ENCODE measurements at places on chromosomes 3 and 15. TPM values are rescaled to one million over a fixed set of nuclear protein-coding genes. Genes with fewer than 3 reads are reported as not detected.

- no peak for DNase-seq
Observed at GRCh38 chr3:181974198-181974597, 262.5 kb downstream of the SOX2 start.

- DNase-seq: no peak
Observed at GRCh38 chr15:45703670-45704328, 69.0 kb downstream of the SQOR start.

- no peak for DNase-seq
Observed at GRCh38 chr3:113532698-113533533, 561 bp downstream of the SIDT1 start.

DNA sequence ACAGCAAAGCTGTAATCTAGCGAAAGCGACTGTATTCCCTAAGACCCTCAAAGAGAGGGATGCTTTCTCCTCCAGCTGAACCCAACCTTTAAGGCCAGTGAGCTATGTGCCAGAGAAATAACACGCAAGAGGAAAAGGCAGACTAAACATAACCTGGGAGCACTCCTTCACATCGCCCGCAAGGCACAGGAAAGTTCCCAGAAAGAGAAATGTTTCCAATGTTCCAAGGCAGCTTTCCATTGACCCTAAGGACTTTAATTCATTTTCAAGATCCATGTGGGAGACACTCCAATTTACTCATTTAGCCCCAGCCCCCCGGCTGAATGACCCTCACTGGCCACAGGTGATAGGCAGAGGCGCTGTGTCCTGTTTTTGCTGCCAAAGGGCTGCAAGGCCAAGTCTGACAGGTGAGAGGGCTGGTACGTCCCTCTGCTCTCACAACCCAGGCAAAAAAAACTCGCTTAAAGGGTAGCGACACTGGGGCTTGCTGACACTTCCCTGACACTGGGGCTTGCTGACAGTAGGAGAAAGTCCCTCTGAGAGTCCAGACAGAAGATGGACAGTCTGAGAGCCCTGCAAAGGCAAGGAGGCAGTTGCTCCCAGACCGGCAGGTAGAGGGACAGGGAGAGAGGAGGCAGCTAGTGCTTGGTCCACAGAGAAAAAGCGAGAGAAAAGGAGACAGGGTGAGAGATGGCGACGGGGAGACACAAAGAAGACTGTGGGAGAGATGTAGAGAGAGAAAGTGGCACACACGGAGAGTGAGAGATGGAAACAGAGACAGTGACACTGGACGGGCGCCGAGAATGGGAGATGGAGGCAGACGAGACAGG is 702 bp downstream of the ARHGEF3 start:
- no peak for DNase-seq

- DNase-seq: no peak
Observed at GRCh38 chr3:143825513-143825912, 22.8 kb downstream of the SLC9A9 start.

GRCh38 chr3:14295037-14295436 is 107.4 kb upstream of the SLC6A6 start:
- no peak for DNase-seq

DNA sequence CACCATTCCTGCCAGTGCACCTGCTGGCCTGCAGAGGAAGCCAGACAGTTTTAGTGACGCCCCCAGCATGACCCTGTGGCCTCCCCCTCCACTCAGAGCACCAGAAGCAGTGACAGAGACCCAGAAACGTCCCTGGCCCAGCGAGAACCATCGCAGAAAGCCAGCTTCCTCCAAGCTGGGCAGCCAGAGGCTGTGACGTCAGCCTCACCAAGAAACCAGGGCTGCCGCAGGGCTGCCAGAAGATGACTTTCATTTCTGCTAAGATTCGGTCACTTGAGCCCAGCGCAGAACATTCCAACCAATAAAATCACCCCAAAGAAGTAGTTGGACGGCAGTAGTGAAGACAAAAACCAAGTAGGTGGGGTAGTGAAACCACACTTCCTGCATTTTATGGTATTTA is 29.6 kb upstream of the RPL32 start:
- DNase-seq: no peak

DNA sequence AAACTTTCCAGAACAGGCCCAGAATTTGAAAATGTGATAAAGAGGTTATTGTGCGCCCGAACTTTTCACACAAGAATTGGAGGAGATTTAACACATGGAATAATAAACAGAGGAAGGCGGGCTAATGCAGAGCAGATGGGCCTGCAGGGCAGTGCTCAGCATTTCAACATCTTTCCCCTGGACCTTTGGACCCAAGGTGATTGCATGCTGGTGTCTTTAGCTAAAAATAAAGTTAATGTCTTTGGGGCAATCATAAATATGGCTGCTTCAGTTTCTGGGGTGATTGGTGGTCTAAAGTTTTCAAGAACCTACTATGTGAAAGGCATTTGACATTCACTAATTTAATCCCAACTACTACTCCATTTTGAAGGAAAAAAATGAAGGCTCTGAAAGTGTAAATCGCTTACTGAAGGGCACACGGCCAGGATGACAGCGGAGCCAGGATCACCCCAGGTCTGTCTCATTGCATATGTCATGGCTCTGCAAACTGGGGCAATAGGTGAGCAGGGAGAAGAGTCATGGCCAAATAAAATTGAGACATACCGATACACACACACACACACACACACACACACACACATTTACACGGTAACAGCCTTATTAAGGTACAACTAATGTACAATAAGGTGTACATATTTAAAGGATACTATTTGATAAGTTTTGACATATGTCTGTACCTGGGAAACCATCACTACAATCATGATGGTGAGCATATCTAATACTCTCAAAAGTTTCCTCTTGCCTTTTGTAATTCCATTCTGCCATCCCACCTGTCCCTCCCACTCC is 243.1 kb upstream of the LRRFIP2 start:
- DNase-seq: no peak

- DNase-seq: no peak
Observed at GRCh38 chr3:43081796-43082195, 24.1 kb downstream of the POMGNT2 start.

GRCh38 chr3:5264093-5264600 is 76.6 kb downstream of the EDEM1 start:
- no peak for DNase-seq

The KLHL40 gene
- total RNA-seq: not detected

The KIF15 gene
- total RNA-seq: 0.44 TPM

The GP5 gene
- total RNA-seq: not detected

The SLC51B gene
- total RNA-seq: not detected

The TTC21A gene
- total RNA-seq: 2.8 TPM

The MINDY4B gene
- total RNA-seq: not detected

The LMAN1L gene
- not detected for total RNA-seq

The CAMKV gene
- not detected for total RNA-seq

All from omental fat pad (tissue), 4 donors.